Left cardiac atrium (tissue), 4 donors: ENCODE measurements at places on chromosomes 12 and 14.

DNA sequence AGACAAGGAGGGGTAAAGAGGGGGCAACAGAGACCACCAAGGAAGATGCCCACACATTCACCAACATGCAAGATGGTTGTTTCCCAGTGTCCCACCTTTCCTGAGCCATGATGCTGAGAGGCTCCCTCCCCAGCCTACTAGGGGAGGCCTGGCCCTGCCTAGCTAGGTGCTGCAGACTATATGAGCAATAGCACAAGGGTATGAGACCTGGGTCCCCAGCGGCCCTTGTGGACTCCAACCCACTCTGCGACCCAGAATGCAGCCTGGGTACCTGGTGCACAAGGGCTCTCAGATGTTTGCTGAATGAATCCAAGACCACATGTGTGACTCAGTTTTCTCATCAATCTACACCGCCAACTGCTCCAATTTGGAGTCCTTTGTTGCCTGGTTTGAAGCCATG, 13.9 kb downstream of the TGFB3 start:
- no peak for DNase-seq

- DNase-seq: no peak
Observed at GRCh38 chr12:109157986-109158385, 41.6 kb downstream of the ACACB start.

GRCh38 chr12:110453569-110454296, 3.6 kb upstream of the ARPC3 start:
- no peak for DNase-seq

GRCh38 chr12:105843986-105844760, 294.6 kb downstream of the NUAK1 start:
- DNase-seq: no peak

GRCh38 chr14:99284254-99285004, 12.4 kb upstream of the BCL11B start:
- no peak for DNase-seq

DNA sequence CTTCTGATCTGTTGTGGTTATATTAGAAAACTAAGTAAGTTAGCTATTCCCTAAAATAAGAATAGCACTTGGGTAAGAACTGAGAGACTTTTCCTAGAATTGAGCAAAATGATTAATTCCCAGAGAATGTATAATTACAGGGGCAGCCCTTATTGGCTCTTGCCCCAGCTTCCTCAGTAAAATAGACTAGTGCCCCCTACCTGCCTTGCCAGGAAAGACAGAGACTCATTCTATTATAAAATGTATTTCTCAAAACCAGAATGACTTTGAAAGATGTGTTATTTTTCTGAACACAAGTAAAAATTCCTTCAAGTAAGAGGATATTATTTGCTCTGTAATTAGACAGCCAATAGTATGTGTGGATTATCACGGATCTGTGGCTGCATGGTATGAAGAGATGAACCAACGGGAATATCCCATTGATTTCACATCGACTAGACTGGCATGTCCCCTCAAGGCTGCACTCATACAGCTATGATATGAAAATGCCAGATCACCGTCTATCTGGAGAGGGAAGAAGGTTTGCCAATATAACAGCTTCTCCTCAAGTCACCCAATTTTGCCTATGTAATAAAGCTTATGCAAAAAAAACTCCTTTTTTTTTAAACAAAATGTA, 7.4 kb upstream of the GLRX5 start:
- peak; percentile 71 for DNase-seq

GRCh38 chr12:6376079-6376869, 911 bp upstream of the SCNN1A start:
- peak; percentile 60 for DNase-seq

DNA sequence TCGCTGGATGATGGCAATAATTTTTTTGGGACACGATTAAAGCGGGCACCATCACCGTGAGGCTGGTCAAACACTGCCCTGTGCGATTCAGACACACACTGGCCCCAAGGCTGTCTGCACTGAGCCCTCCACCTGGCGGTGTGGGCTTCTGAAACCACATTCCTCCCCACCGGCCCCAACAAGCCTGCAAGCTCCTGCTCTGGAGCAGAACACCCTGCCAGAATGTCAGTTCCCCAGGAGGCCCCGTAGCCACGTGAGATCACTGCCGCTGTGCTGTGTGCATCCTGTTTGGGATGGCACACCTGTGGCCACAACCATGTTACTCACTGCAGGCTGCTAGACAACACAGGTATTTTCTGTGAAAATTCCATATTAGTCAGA, 7.9 kb downstream of the GSC start:
- no peak for DNase-seq

GRCh38 chr12:25997201-25997963, 38.9 kb downstream of the RASSF8 start:
- DNase-seq: no peak

DNA sequence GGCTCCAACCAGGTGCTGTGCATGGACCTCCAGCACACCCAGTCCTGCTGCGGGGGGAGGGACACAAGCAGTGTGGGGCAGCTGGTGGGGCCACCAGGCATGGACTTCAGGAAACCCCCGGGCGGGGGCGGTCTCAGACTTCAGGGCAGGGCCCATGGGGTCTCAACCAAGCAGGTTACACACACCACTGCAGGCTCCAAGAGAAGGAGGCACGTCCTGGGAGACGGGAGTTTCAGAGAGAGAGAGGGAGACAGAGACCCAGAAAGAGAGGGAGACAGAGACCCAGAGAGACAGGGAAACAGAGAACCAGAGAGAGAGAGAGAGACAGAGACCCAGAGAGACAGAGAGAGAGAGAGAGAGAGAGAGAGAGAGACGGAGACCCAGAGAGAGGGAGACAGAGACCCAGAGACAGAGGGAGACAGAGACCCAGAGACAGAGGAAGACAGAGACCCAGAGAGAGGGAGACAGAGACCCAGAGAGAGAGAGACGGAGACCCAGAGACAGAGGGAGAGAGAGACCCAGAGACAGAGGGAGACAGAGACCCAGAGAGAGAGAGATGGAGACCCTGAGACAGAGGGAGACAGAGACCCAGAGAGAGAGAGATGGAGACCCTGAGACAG, 128.9 kb downstream of the NCOR2 start:
- DNase-seq: no peak

DNA sequence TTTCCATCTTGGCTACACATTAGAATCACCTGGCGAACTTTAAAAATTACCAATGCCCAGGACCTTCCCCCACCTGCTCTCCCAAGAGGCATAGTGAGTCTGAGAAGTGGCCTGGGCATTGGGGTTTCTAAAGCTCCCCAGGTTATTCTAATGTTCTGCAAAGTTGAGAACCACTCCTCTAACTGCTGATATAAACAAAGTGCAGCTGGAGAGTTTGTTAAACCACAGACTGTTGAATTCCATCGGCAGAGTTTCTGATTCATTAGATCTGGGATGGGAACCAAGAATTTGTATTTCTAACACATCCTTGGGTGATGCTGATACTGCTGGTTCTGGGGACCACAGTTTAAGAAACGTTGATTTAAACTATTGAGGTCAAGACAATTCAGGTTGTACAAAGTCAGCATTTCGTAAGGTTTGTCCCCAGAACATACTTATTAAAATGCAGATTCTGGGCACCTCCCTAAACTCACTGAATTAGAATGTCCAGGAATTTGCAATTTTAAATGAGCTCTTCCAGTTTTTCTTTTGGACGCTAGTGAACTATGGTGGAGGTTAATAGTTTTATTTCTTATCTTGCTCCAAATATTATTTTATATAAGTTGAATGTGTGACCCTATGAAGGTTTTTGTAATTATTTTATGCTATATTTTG, 309.1 kb downstream of the NRXN3 start:
- no peak for DNase-seq

DNA sequence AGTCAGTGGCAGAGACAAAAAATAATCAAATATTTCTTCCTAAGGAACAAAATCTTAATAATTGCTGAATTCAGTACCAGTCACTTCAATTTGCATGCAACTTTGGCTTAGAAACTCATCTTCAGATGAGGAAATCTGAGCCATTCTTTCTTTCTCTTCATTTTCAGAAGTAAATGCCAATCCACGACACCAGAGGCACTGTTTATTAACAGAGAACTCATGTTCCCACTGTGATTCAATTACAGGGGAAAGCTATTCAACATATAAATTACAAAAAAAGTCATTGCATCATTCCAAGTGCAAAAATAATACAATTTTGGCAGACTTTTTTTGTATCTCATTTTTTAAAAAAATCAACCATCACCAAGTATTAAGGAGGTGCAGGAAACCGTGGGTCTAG, 816.1 kb upstream of the TMEM132C start:
- no peak for DNase-seq

DNA sequence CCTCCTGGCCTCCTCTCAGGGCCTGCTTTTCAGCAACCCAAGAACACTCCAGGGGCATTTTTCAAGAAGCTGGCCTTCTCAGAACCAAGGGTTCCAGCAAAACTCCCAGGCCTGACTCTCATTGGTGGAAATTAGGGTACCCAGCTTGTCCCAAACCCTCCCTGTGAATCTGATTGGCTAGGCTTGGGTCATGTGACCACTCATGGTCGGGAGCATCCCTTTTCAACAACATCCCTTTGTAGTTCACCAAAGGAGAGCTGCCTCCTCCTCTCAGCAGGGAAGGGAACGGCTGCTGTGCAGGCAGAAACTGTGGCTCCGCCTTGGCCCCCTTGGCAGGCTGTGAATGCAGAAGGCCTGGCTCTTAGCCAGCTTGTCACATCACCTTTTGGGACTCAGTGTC, 94.5 kb downstream of the AACS start:
- DNase-seq: no peak

- no peak for DNase-seq
Observed at GRCh38 chr12:122322501-122322900, 56.2 kb upstream of the VPS33A start.

- no peak for DNase-seq
Observed at GRCh38 chr14:89325299-89325883, 91.6 kb downstream of the FOXN3 start.

GRCh38 chr14:76473481-76474263, 97.7 kb downstream of the ESRRB start:
- DNase-seq: peak; percentile 36

GRCh38 chr12:89657066-89657465, 51.6 kb downstream of the ATP2B1 start:
- DNase-seq: no peak

DNA sequence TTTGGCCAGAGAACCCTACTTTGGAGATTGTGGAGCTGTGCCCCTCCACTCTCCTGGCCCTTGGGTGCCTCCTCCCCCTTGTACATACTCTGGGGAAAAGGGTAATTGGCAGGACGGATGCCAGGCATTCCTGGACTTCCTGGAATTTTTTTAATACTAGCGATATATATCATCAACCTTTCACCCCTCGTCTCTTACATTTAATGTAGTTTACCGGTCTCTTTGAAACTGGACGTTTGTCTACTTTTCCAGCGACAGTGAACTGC, 767 bp upstream of the CRY1 start:
- no peak for DNase-seq

DNA sequence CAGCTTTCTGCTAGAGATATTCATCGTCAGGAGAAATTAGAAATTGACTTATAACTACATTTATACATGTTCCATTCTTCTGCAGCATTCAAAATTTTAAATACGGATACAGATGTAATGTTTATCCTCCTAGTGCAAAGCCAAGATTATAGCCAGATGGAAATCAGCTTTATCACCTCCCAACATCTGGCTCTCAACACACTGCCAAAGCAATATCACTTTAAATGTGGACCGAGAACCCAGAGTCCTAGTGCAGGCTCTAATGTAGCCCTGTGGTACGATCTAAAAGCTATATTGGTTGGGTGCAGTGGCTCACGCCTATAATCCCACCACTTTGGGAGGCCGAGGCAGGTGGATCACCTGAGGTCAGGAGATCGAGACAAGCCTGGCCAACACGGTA, 6.5 kb downstream of the MLH3 start:
- DNase-seq: no peak

GRCh38 chr14:91708795-91709194, 23.1 kb downstream of the CATSPERB start:
- DNase-seq: no peak

DNA sequence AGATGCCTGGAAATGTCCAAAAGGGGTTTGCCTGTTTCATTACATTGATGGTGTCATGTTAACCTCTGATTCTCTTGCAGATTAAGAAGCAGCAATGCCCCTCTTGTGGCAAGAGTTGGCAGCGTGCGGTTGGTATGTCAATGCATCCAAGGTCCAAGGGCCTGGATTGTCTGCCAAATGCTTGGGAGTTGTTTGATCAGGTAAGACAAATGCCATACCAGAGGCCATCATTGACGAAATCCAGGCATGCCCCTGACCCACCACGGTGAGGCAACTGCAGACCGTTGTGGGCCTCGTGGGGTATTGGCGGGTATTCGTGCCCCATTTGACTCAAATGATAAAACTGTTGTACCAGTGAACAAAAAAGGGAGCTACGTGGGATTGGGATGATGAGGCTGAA, 11.4 kb upstream of the RNASE12 start:
- no peak for DNase-seq

DNA sequence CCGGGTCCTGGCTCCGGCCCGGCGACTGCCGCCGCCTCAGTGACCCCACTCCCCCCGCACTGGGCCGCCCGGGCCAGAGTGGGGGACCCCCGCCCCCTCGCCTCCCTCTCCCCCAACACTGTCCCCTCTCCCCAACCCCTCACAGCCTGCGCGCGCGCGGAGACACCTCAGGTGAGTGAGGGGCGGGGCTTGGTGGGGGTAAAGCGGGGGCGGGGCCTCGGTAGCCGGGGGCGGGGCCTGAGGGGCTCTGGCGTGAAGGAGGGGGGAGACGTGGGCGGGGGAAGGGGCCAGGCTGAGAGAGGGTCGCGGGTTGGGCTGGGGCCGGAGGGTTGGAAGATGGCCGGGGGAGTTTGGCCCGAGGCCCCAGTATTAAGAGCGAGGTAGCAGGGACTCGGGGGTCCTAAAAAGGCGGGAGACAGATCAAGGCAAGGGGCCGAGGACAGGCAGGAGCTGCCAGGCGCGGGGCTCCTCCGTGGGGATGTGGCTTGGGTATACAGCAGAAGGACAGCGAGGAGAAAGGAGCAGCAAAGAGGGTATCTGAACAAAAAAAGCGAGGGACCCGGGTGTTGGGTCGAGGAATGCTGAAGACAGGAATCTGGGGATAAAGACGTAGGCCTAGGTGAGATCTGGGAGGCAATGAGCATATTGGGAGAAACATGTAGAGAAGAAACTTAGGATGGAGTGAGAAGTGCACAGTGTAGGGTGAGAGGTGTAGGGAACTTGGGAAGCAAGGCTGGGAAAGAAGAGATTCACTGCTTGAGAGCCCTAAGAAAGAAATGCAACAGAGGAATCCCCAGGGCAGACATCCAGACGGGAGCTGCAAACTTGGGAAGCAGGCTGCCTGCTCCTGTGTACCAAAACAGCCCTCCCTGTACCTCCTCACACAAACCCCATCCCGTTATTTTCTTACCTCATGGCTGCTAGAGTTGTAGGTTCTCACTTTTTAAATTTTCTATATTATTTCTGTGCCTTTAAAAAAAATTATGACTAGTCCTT, 10.8 kb downstream of the SUOX start:
- peak; percentile 67 for DNase-seq

- DNase-seq: peak; percentile 71
Observed at GRCh38 chr14:61188978-61189808, 91.9 kb downstream of the TMEM30B start.
